WTC11 (cell line): ENCODE measurements at places on chromosomes 6 and 20. TPM values are rescaled to one million over a fixed set of nuclear protein-coding genes. Genes with fewer than 3 reads are reported as not detected.

Gene RRAGD
- 14.1 to 25.4 TPM (median 18.0 TPM) in 3 replicates for total RNA-seq

DNA sequence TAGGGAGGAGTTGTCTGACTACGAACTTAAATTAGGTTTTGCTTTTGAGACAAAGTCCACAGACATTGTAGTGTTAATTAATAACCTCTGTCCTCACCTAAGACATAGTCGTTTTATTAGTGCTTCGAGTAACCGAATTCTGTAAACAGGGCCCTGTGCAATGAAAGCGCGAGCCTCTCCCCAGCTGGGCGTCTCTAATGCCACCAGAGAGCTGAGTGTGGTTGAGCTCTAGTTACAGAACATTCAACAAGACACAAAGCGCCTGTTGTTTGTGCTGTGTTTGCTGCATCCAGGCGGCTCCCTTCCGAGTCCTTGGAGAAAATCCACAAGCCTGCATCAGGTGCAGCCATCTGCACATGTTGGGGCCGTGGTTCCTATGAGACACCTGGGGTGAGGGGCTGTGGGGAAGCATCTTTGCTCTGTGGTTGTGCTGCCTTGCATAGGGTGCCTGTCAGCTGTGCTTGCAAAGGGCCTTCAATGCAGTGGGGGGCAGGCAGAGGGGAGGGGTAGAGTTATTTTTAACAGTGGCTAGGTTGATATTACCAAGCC, 63.9 kb downstream of the CD164 start:
- DNase-seq = no peak

Gene PXMP4
- 3.3 to 6.0 TPM (median 5.8 TPM) in 3 replicates for total RNA-seq

Gene PRR18
- 0.16 to 0.52 TPM (median 0.39 TPM) in 3 replicates for total RNA-seq

Gene CGA
- not detected in 3 replicates for total RNA-seq

- no peak for DNase-seq
These were observed 501.1 kb upstream of the POU3F2 start for GRCh38 chr6:98333273-98333672.

Gene CCN5
- total RNA-seq = 0.16 to 0.37 TPM (median 0.23 TPM) in 3 replicates
